ENCODE measurements at places on chromosomes 7 and 10.

- no peak for DNase-seq
Observed at GRCh38 chr10:44749151-44749550, 162.0 kb upstream of the TMEM72 start.

DNA sequence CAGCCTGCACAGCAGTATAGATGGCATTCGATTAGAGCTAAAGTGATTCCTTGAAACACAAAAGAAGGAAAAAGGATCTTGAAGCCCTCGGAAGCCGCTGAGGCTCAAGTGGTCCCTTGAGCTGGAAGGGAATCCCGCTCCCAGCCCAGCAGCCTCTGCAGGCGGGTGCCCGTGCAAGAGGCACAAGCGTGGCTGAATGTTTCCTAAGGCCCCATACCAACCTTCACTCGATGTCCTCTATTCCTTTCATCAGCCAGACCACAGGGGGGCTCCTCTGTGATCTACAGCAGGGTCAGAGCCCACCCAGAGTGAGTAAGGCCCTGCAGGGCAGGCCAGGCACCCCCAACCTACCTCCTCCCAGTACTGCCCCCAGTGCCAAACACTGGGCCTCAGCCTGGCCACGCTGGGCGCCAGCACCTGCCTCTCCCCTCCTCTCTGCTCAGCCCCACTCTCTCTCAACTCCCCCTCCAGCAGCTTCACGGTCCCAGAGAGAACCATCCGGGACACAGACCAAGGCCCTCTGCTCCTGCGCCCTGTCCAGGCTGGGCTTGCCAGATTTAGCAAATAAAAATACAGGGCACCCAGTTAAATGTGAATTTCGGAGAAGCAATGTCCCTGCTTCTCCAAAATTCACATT, 30.5 kb downstream of the EBF3 start:
- DNase-seq: no peak

DNA sequence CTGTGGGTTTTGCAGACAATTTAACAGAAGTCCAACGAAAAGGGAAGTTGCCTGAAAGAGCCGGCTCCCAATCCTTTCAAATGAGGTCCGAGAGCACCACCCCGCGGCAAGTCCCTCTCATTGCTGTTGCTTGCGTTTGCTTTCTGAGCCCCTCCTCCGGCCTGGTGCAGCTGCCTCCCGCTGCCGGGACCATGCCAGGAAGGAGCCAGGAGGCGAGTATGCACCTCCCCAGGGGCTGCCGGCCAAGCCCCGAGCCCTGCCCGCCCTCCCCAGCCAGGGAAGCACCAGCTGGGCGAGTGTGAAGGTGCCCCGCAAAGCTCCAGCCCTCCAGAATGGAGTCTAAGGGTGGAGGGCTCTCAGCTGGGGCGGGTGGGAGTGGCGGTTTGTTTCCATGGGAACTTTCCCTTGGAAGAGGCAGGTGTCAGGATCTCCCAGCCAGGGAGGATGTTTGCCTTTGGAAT, 25.8 kb upstream of the PPP2R2D start:
- DNase-seq: peak; percentile 60

GRCh38 chr7:22992874-22993840, 20.8 kb downstream of the HYCC1 start:
- peak; percentile 49 for DNase-seq

DNA sequence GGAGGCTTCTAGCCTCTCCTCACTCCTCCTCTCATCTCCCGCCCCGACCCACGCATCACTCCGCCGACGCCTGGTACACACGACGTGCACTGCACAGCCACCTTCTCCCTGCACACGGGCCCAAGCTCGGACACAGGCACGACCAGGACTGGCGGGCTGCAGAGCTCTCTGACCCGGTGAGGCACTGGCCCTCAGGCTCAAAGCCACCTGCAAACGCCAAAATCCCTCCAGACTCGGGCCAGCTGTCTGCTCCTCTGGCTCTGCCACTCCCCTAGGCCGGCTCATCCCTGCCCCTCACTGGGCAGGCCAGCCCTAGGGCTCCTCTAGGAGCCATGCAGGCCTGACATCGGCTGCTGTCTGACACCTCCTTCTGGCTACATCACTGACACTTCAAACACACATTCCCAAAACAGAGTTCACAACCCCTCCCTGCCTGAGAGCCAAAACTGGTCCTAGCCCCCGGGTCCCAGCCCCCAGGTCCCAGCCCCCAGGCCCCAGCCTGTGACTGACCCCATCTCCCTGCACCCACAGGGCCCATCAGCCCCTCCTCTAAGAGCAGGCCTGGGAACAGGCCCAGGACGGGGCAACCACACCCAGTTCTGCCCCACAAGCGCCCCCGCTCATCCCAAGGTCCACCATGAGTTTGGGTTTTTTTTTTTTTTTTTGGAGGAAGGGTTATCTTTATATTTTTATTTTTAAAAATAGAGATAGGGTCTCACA, 35.1 kb downstream of the MAD1L1 start:
- no peak for DNase-seq

GRCh38 chr7:102415685-102416225, 17.6 kb upstream of the ORAI2 start:
- DNase-seq: peak; percentile 88

DNA sequence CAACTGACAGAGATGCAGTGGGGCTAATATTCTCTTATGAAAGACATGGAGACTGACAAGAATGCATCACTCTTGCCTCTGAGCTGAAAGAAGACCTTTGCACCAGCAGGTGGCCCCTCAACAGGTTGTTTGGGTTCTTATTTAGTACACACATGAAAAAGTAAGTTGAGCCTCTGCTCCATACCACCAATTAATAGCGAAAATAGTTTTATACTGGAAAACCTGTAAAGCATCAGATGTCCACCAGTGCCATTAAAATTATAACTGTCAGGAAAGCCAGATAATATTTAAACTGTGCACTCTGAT, 26.3 kb upstream of the FAM13C start:
- DNase-seq: no peak

- no peak for DNase-seq
Observed at GRCh38 chr10:87771871-87772500, 46.0 kb downstream of the ATAD1 start.

DNA sequence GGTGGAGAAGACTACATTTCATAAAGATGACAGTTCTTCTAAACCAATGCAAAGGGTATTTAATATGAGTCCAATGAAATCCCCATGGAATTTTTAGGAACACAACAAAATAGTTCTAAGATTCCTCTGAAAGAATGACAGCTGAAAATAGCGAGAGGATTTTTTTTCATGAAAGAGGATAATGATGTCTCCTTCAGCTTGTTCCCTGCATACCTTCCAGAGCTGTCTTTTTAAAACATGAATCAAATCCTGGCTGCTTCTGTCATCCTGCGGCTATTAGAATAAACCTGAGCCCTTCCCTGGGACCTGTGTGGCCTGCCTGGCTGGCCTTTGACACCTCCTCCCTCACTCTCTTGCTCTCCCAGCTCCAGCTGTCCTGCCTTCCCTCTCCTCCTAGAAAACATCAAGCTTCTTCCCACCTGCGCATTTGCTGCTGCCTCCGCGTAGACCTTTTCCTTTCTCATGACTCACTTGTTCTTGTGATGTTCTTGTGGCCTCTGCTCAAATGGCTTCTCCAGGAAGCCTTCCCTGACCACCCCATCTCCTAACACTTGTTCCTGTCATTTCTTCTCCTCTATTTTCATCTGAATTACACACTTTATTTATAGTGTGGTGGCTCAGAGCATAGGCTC, 57.4 kb downstream of the EEPD1 start:
- DNase-seq: no peak

DNA sequence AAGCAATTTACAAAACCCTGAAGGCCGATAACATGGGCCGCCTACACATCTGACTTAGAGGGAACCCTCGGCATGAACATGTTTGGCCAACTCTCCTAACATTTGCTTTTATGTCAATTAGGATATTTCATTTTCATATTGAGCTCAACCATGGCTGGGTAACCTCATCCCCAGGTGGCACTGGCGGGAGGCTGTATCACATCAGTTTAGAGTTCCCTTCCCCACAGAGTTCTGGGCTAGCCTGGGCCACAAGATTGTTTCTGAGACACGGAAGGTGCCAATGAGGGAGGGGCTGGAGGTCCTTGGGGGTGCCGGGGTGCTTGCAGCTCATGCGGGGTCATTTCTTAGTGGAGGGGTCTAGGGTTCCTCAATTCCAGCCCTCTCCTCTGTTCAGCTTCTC, 386.5 kb upstream of the MKI67 start:
- no peak for DNase-seq

DNA sequence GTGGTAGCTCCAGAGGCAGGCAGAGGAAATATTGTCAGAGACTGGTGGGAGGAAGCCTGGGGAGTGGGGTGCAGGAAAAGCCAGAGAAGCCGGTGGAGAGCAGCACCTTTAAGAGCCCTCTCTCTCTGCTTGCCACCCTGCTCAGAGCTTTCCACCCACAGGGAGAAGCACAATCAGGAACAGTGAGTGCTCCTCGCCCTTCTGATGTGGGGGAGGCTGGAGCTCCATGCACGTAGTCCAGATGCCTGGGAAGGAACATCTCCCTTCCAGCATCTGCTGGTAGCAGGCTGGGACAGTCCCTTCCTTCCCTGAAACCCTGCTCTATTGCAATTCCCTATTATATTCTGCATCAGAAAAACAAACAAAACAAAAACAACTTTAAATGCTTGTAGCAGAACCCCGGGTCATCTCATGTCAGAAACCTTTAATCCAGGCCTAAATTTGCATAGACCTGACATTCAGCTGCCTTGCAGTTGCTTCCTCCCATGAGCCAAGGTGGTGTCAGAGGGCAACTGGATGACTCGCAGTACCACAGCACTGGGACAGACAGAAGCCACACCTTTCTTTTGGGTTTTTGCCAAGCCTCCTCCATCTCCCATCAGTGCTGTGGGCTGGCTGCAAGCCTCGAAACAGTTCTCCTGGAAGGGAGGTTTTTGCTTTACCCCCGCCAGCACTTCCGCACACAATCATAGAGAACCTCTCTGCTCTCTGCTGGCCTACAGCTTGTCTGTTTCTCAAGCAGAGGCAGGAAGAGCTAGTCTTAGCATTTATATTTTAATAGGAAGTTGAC, 13.1 kb downstream of the AVPI1 start:
- DNase-seq: peak; percentile 30

DNA sequence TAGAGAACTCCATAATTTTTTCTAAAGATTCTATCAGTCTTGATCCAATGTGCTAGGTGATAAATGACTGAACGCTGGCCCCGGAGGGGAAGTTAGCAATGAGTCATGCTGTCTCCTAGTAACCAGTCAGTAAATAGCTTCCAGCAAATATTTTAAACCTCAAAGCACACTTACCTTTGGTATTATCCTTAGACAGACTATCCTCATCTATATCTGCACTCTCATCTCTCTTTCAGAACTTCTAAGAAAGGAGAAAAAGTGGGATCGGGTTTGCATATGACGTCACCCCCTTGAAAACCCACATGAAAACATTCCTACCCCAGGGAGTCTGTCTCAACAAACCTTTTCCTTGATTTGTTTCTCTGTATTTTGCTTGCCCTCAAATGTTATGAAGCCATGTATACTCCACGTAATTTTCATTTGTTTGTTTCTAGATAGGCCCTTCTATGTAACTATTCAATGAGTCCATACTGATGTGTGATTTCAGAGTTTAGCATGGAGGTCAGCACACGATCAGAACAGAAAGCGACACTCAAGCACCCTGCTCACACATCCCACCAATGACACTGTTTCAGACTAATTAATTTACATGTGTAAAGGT, 174.9 kb upstream of the NRP1 start:
- peak; percentile 29 for DNase-seq

DNA sequence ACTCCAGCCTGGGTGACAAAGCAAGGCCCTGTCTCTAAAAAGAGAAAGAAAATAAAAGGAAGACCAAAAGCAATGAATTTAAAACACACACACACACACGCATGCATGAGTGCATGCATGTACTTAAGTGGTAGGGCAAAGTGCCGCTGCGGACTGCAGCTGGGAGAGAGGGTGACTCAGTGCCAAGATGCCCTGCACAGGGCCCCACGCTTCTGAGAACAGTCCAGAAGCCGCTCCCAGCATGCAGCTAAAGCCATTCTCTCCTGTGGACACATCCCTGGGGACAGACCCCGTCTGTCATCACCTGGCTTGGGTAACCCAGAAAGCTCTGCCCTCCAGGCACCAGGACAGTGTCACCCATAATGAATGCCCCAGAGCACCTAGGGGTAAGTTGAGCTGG, 61.0 kb upstream of the MYL10 start:
- DNase-seq: no peak

GRCh38 chr10:72316748-72317435, 37.8 kb downstream of the DNAJB12 start:
- peak; percentile 53 for DNase-seq

DNA sequence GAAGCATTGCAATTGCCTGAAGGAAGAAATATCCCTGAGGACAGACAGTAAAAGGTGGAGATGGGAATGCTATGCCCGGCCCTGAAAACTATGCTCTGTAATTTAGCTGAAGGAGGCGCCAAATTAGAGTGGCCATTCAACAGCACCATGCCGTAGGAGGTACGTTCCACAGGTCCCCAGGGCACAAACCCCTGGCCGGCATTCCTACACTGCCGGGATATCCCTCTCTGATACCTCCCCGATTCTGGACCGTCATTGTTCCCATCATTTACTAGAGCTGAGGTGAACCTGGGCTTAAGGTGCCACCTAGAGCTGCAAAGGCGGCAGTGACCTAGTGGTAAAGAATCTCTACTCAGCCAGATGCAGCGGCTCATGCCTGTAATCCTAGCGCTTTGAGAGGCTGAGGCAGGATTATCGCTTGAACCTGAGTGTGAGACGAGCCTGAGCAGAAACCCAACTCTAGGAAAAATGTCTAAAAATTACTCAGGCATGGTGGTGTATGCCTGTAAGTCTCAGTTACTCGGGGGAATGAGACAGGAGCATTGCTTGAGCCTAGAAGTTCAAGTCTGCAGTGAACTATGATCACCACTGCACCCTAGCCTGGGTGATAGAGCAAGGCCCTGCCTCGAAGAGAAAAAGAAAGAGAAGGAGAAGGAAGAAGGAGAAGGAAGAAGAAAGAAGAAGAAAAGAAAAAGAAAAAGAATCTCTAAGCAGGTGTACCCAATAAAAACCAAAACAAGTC, 53.0 kb upstream of the TNKS2 start:
- no peak for DNase-seq

GRCh38 chr10:81995254-81995653, 120.3 kb downstream of the NRG3 start:
- no peak for DNase-seq

- DNase-seq: no peak
Observed at GRCh38 chr7:26964156-26964808, 99.9 kb upstream of the SKAP2 start.

DNA sequence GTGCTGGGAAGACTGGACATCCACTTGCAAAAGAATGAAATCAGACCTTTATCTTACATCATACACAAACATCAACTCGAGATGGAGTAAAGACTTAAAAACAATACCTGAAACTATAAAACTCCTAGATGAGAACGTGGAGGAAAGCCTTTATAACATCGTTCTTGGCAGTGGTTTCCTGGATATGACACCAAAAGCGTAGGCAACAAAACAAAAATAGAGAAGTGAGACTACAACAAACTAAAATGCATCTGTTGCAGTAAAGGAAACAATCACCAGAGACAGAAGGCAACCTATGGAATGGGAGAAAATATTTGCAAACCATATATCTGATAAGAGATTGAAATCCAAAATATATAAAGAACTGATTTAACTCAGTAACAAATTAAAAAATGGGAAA, 33.3 kb downstream of the CC2D2B start:
- no peak for DNase-seq

DNA sequence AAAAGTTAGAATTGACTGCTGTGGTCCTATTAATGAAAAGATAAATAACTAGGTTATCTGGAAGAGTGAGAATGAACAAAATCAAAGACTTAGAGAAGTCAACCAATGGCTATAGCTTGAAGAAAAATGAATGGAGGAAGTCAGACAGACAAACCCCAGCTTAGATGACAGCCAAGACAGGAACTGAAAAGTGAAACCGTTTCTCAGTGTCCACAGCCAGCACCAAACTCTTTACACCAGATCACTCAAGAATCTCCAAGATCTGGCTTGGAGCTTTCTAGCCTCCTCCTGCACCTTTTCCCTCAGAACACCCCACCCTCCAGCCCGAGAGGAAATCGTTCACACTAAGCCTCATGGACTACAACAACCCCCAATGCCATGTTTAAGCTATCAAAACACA, 167.0 kb downstream of the SFMBT2 start:
- DNase-seq: no peak
